ENCODE measurements at places on chromosomes 3 and 15.

- DNase-seq, result no peak
Observed at GRCh38 chr15:99445272-99445850, 120.4 kb upstream of the MEF2A start.

GRCh38 chr3:127768346-127769008, 53.8 kb downstream of the MGLL start:
- DNase-seq, result no peak

DNA sequence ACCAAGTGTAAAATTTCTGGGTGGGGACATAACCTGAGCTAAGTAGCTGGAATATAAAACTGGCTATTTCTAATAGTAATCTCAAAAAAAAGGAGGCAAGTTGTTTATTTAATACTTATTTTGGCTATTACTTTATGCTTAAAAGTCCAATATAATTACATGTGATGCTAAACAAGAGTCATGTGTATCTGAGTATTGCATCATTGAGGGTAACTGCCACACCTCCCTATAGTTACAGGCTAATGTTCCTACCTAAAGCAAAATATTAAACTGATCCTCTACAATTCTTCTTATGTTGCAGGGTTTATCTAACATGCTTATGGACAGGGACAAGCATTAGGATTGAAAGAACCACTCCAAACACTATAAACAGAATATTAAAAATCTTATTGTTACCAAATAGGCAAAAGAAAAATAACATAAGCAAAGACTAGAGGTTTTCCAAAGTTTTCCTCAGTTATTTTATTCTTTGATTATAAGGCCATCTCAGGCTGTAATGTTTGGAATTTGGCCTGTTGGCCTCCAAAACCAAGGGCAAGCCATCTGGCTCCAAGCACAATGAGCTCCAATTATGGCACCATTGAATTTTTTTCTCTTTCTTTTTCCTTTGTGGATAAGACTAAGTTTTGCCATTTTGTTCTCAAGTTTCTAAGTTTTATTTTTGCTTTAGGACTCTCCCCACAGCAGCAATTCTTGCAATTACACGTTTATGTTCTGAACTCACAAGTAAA, 75.8 kb upstream of the ABI3BP start:
- DNase-seq, result no peak

GRCh38 chr3:81758275-81758674, 3.2 kb downstream of the GBE1 start:
- no peak for DNase-seq

DNA sequence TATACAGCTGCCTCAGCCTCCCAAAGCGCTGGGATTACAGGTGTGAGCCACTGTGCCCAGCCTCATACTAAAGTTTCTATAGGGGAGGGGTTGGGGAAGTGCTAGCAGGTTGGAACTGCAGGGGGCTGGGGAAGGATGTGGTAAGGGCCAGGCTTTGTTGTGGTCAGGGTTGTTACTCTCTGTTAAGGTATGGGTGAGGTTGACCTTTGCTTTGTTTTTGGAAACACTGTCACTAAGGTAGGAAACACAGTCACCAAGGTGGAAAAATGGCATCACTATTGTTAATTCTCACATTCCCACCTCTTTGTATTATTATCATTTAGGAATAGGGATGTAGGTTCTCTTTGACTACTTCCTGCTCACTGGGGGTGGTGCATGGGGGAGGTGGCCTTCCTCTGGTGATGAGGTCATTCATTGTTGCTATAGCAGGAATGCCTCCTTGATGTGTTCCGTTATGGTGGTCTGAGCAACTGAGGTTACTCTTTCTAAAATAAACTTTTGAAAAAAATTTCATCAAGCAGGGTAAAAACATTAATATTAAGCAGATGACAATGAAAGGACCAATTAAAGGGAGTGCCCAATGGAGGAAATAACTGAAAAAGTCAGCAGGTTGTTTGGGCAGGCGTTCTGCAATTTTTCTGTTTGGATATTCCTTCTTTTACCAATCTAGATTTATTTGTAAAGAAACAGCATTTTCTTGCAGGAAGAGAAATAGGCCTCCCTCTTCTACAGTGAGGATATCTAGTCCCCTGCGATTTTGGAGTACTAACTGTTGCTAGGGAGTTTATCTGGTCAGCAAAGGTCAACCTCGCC, 150.5 kb downstream of the WDR76 start:
- DNase-seq, result no peak

DNA sequence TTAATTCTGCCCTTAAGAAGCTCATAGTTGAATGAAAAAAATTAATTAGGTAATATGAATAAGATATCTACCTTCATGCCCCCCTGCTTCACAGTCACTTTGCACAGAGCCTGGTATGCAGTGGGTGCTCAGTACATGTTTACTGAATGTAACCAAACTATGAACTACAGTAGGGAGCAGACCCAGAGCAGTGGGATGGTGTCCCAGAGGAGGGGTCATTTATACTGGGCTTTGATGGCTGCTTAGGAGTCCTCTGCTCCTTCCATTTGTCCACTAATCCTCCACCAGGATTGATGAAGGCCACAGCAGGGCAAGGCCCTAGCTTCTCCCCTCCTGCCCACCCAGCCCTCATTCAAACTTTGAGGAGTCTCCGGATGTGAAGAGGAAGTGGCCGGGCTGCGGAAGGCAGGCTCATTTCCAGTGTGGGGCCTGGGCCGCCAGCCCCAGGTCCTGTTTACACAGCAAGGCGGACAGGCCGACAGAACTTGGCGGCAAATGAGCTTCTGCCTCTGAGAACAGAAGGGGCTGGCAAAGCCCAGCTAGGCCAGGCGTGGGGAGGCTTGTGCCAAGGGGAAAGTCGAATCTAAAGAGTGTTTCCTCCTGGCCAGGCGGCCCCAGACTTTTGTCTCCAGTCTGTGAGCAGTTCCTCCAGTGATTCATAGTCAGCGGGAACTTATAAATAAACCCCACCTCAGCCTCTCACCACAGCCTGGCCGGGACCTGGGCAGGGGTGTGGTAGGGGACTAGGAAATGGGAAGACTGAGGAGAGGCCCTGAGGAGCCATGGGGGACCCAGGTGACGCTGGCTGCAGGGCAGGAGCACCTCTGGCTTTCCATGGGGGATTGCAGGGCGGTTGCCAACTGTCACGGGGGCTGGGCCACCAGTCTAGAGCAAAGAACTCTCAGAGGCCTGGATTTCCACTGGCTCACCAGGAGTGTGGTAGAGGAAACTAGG, 51.6 kb upstream of the LCTL start:
- DNase-seq, result peak; percentile 63

DNA sequence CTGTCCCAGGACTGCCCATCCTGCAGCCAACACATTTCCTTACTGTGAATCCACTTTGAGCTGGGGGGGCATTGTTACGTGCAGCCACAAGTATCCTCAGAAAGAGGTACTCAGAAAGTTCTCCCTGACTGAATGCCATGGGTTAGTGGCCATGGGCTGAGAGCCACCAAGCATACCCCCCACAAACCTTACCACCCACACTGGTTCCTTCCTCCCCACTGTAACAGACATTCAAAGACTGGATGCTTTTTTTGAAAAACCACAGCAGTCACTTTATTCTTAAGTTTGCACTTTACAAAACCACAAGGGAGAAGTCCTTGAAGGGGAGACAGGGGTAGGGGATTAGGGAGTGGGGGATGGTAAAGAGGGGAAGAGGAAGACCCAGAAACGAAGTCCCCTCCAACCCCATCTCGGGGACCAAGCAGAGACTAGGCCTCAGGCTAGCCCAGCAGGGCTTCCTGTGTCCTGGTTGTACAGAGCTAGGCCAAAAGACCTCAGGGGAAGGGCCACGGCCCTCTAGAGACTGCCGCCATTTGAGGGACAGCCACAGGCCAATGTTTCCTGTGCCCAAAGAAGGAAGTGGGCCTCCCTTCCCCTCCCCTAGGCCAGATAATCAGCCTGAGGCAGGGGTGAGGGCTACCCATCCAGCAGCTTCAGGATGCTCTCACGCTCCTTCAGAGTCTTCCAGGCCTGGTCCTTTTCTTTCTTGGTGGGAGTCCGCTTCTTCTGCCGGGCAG, 10.1 kb upstream of the CAMK1 start:
- no peak for DNase-seq

GRCh38 chr3:106068795-106069194, 200.0 kb upstream of the CBLB start:
- DNase-seq, result no peak

DNA sequence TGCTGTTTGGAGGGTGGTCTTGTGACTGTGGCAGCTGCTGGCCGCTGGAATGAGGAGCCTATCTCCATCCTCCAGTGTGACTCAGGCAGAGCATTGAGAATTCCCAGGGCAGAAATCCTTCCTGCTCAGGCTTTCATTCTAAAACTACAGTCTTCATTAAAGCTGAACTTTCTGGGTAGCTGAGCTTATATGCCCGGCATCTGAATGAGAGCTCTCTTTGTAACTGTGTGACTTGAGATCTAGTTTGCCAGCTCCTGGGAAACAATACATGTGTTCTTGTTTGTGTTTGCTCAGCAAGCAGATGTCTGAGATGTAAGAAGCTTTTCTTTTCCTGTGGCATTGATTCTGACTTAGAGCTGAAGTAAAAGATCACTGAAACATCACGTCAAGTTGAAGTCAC, 22.4 kb downstream of the RLBP1 start:
- no peak for DNase-seq

DNA sequence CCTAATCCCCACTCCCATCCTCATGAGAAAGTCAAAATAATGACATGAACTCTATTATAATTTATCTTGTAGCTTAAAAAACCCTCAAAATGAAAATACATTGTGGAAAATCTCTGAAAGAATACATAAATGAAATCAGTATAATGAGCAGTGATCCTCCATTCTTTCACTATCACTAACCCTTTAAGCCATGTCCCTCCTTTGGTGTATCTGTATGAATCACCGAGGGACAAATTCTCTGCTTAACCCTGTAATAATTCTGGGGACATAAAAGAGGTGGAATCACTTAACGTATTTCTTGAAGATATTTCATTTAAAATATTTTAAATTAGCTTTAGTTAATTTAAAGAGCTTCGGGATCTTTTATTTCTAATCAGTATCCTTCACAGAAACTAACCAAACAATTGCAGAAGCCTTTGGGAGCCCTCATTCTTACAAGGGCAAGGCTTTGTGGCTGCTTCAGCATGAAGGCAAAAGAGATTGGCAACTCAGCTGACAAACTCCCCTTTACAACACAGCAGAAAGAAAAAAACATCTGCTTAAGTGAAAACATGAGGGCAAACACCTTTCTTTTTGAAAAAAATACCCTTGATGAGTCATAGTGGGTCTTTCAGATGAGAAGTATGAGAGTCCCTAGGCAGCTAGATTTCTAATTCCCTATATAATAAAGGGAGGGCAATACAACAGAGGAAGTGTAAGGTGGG, 44.0 kb upstream of the ALCAM start:
- no peak for DNase-seq

DNA sequence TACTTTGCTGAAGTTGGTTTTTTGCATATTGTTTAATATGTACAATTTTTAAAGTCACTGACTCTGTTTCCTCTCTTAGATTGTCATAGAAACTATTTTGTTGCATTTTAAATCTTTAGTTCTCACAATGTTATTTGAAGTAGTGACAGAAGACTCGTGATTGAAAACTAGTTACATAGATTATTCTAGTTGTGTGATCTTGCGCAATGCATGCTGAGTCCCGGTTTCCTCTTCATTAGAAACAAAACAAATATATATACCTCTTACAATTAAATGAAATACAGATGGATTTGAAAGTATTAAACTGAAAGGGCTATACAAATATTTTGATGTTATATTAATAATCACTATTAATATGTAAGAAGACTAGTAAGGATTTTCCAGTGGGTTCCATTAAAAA, 333.0 kb downstream of the LPP start:
- DNase-seq, result no peak
